ENCODE measurements at places on chromosomes 13 and 19.
A peak's percentile ranks its signal among the peaks of the same experiment; 100 is the strongest.

DNA sequence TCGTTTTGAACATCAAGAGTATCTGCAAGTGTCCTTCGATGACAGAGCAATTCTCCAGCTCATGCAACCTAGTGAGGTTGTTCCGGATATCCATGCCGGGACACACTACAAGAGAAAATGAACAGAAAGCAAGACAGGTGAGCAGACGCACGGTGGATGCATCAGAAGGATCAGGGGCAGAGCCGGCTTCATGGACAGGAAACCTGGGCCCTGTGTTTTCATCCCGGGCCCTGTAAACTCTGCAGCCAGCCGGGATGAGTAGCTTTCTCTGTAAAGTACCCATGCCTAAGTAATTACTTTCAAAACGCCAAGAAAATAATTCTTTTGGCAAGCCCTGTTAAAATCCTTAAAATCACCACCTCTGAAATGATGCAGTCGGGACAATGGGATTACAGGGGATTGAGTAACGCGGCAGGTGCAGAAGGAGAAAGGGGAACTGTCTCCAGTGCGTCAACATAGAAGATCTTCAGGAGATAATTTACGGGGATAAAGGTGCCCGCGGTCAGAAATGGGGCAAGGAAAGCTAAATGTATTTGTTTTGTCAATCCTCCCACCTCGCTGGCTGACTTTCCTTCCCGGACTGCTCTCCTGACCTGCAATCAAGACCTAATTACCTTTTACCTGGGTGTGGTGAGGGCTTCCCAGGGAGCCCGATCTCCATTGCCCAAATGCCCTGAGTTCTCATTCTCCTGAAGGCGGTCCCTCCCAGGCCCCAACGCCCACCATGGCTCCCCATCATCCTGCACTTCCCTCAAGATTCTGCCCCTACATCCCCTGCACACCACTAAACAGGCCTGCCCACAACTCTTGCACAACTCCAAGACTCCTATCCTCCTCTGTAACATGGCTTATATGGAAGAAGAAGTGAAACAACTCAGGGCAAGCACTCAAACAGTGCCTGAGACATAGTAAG lies 26.2 kb downstream of the INSR start:
- no peak for DNase-seq

DNA sequence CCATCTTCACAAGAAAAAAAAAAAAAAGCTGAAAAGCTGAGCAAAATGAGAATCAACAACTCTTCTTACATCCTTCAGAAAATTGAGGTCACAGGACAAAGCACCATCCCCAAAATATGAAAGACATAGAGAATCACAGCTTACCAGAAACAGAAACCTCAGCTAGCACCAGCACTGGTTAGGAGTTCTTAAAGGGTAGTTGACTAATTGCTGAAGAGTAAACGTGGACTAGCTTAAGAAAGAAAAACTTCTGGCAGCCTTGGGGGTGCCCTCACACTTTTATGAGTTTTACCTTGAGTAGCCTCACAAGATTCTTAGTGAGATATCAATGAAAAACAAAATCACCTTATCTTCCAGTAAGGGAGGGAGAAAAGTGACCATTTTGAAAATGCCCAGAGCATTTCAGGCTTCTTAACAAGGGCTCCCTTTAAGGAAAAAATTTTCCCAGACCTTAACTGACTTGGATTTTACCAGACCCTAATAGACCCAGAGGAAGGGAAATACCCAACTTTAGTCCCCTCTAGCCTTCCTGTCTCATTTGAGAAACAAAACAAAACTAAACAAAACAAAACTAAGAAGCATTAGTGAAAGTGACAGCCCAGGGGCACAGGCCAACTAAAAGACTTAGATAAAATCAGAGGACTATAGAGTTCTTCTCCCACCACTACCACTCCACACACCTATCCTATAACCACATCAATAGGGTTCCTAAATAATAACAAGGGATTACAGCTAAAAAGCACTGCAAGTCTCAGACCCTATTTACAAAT lies 888.6 kb downstream of the DIAPH3 start:
- no peak for DNase-seq

- DNase-seq = no peak
These were observed 34.4 kb upstream of the NANOS3 start for GRCh38 chr19:13842291-13843103.

DNA sequence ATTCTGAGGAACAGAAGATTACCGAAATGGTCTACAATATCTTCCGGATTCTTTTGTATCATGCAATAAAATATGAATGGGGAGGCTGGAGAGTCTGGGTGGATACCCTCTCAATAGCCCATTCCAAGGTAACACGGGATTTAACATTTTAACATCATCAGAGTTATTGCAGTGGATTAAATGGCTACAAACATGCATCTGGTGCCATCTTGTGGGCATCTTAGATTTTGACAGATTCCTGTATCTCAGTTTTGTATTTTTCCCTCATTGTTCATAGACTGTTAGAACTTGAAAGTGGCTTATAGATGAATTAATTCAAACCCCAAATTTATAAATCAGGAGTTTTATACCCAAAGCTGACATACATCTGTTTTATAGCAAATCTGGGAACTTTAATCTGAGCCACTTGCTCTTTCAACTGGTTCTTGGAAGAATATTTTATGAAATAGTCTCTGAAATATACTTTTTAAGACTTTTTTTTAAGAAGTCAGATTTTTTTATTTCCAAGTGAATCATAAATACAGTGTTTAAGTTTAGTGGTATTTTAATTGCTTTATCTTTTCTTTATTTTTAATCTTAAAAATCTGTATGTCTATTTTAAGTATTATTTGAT lies 215.2 kb downstream of the NBEA start:
- peak; percentile 5 for DNase-seq

DNA sequence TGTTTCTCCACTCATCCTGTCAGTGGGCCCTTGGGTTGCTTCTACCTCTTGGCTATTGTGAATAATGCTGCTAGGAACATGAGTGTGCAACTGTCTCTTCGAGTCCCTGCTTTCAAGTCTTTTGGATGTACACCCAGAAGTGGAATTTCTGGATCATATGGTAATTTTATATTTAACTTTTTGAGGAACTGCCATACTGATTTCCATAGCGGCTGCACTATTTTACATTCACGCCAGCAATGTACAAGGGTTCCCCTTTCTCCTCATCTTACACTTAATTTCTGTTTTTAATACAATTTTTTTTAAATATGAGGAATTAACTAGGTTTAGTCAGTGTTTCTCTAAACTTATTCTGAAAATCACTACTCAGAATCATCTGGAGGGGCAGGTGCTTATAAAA lies 24.2 kb upstream of the SLC46A3 start:
- DNase-seq = no peak

GRCh38 chr13:34411894-34412293 lies 530.2 kb upstream of the NBEA start:
- no peak for DNase-seq

DNA sequence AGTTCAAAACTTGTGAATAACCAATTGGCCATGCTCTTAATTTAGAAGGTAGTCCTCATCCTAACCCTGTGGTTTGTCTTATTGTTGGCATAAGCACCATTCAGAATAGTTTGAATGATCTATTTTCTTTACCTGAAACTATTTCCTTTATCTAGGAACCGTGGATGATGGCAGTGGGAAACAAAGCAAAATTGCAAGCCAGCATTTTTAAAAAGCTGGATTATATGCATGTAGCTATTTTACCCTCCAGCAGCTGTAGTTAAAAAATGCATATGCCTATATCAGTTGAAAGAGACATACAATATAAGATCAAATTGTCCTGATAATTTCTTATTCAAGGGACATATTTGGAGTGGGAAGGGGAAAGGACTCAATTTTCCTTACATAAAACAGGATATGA lies 19.3 kb downstream of the ZNF613 start:
- DNase-seq = no peak

- DNase-seq = no peak
These were observed 676 bp upstream of the POLRMT start for GRCh38 chr19:633786-634639.

GRCh38 chr13:79778741-79779460 lies 297.9 kb downstream of the NDFIP2 start:
- DNase-seq = no peak

GRCh38 chr13:110233951-110234280 lies 73.0 kb downstream of the COL4A1 start:
- no peak for DNase-seq

GRCh38 chr13:66847541-66847940 lies 382.6 kb downstream of the PCDH9 start:
- no peak for DNase-seq

GRCh38 chr19:34365463-34366401 lies 736 bp downstream of the GPI start:
- DNase-seq = no peak

- DNase-seq = peak; percentile 5
These were observed 38.0 kb upstream of the ZNF573 start for GRCh38 chr19:37817180-37817981.

GRCh38 chr13:73672492-73672891 lies 461.7 kb downstream of the KLF12 start:
- DNase-seq = no peak

DNA sequence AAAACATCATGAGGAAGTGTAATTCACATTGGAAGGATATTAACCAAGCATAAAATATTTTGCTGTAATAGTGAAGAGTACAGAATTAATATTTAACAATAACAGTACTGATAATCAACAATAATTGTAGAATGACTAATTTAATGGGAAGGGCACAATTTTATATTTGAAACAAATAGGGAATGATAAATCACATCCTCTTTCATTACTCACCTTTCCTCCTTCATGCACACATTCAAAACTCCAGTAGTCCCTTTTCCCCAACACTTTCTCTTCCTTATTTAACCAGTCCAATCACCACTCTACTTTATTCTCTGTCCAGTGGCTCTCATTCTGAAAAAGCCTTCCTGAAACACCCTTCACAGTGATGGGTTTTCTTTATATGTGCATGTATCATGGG lies 110.8 kb upstream of the POSTN start:
- DNase-seq = no peak

GRCh38 chr19:1401138-1401888 lies at the start of gene GAMT:
GAMT (minus strand) TSS chr19:1401542; CDS start chr19:1401476, 66 bp downstream.
- DNase-seq = peak; percentile 51

GRCh38 chr13:100811928-100812327 lies 137.3 kb upstream of the TMTC4 start:
- no peak for DNase-seq

GRCh38 chr19:46825731-46826055 lies 25.0 kb downstream of the AP2S1 start:
- no peak for DNase-seq

GRCh38 chr19:50794876-50795663 lies 4.9 kb downstream of the ACP4 start:
- DNase-seq = peak; percentile 48

- no peak for DNase-seq
These were observed 109.7 kb downstream of the PAN3 start for GRCh38 chr13:28248080-28248479.

- DNase-seq = no peak
These were observed 32.7 kb upstream of the SOX1 start for GRCh38 chr13:112034231-112034630.

GRCh38 chr19:8610936-8611300 lies 403 bp upstream of the ADAMTS10 start:
- no peak for DNase-seq

DNA sequence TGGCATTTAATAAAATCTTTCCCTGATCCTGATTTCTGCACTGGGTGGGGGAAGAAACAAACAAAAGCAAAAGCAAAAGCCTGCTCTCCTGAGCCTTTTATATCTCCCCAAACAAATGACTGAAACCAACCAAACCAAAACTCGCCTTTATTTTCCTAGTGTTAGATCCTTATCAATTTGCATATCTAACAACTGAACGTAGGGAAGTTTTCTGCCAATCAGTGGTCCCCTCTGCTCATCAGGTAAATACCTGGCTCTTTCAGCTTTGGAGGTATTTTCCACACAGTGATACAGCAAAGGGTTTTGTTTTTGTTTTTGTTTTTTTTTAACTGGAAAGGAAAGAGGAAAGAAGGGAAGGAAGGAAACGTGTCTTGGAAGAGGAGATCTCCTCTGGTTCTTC lies 3.3 kb downstream of the AMER2 start:
- no peak for DNase-seq

GRCh38 chr13:94842901-94843300 lies 130.6 kb upstream of the SOX21 start:
- no peak for DNase-seq

GRCh38 chr19:2648528-2648937 lies 54.0 kb downstream of the GNG7 start:
- peak; percentile 64 for DNase-seq

- no peak for DNase-seq
These were observed 13.4 kb downstream of the TM6SF2 start for GRCh38 chr19:19259741-19260140.

DNA sequence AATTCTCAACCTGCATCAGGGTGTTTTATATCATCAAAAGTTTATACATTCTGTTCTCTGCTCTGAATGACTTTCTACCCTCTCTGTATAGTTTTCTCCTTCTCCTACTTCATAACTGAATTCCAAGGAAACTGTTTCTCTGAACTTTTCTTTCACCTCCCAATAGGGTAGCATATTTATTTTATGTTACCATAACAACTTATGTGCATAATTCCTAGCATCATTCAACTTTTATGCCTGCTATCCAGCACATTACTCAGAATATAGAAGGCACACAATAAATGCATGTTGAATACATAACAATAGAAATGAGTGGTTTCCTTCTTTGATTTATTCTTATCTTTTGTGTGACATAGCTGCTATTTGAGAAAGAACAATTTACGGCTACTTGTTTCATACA lies 2385.0 kb downstream of the PCDH9 start:
- no peak for DNase-seq

DNA sequence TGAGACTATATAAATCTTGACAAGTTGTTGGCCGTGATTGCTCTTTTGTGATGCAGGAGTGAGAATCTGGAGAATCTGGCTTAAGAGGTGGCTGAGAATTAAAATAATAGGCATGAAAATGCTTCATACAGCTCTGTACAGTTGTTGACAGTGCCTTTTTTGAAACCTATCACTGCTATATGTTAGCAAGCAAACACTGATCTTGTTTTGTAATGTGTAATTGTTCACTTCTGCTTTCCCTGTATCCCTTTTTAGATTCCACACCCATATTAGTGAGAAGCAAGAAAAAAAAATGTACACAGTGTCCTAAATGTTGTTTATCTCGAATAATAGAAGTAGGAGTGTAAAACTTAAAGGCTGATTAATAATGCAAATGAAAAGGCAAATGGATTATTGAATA lies 31.1 kb downstream of the ITM2B start:
- no peak for DNase-seq

DNA sequence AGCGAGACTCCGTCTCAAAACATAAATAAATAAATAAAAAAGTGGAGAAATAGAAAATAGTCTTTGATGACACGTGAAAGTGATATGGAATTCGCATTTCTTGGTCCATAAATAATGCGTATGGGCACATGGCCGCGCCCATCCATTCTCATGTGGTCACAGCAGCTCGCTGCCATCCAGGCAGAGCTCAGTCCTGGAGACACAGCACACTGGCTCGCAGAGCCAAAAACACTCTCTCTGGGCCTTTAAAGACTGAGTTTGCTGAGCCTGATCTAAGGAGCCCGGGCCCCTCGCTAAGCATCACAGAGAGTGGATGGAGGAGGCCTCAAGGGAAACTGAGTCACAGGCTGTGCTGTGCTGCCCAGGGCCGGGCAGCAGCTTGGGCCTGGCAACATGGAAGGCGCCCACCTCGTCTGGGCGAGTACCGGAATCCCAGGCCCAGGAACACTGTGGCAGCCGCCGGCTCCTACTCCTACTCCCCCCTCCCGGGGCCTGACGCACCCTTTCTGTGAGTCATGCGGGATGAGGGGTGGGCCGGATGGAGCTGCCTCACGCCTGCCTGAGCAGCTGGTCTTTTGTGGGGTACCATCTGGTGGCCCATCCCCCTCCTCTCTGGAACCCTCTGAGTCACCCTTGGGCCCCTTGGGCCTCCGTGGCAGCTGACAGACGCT lies 28.9 kb upstream of the CACTIN start:
- no peak for DNase-seq

- DNase-seq = no peak
These were observed 518 bp downstream of the KLF2 start for GRCh38 chr19:16325161-16325527.
